Hindlimb muscle (tissue), 1 donor: ENCODE measurements at places on chromosomes 3 and 15. TPM values are rescaled to one million over a fixed set of nuclear protein-coding genes. Genes with fewer than 3 reads are reported as not detected.

The THPO gene
- 2.5 TPM for polyA plus RNA-seq

The BOC gene
- polyA plus RNA-seq, result 55.3 TPM

The HYAL1 gene
- 2.1 TPM for polyA plus RNA-seq

The UACA gene
- polyA plus RNA-seq, result 127 TPM

The CDCP1 gene
- 0.34 TPM for polyA plus RNA-seq

The SST gene
- polyA plus RNA-seq, result not detected

The ESYT3 gene
- polyA plus RNA-seq, result 15.9 TPM

The RPLP1 gene
- polyA plus RNA-seq, result 3,608 TPM

The ZKSCAN7 gene
- 7.3 TPM for polyA plus RNA-seq

The CD200R1 gene
- polyA plus RNA-seq, result 1.7 TPM

The ACTRT3 gene
- 2.1 TPM for polyA plus RNA-seq

The SLC41A3 gene
- polyA plus RNA-seq, result 38.9 TPM

The ZNF502 gene
- polyA plus RNA-seq, result 5.8 TPM

The PLA2G4B gene
- polyA plus RNA-seq, result 7.0 TPM
